GM12891 (cell line): ENCODE measurements at places on chromosomes 1 and 21.

- DNase-seq = no peak
Observed at GRCh38 chr1:109267743-109268300, 15.1 kb downstream of the PSRC1 start.

- DNase-seq = no peak
Observed at GRCh38 chr1:200479816-200480215, 70.0 kb upstream of the ZNF281 start.

- DNase-seq = no peak
Observed at GRCh38 chr1:228367798-228368791, 38.5 kb downstream of the TRIM11 start.

- no peak for DNase-seq
Observed at GRCh38 chr1:113136476-113136875, 63.5 kb downstream of the LRIG2 start.

DNA sequence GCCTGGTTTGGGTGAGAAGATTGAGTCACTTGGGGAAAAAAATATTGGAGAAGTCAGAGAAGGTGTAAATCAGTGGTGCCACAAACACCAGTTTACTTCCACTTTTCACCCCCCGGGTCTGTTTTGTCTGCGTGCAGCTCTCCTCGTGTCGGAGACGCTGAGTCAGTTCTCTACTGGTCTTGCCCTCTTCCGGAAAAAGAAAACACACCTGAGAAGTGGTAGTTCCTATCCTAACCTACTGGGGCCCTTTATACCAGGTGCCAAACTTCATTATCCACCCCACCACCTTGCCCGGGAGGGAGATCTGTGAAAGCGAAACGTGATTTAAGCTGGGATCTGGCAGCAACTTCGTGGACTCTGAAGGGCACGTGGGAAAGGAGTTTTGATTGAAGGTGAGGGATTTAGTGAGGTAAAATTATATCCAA lies 855 bp upstream of the IVNS1ABP start:
- peak; percentile 43 for DNase-seq

- no peak for DNase-seq
Observed at GRCh38 chr1:99590578-99591209, 55.2 kb upstream of the PALMD start.
